PC-9 (cell line): ENCODE measurements at places on chromosomes 3 and 15. TPM values are rescaled to one million over a fixed set of nuclear protein-coding genes. Genes with fewer than 3 reads are reported as not detected.

The ZNF660 gene
- total RNA-seq = 1.0 and 1.2 TPM in 2 replicates

The RAB11A gene
- total RNA-seq = 186 and 233 TPM in 2 replicates

The ABI3BP gene
- 3.4 and 4.2 TPM in 2 replicates for total RNA-seq

The SERPINI2 gene
- not detected in 2 replicates for total RNA-seq

The RARB gene
- total RNA-seq = 0.75 and 1.0 TPM in 2 replicates

The DPH3 gene
- total RNA-seq = 12.1 and 16.2 TPM in 2 replicates

The SCG3 gene
- not detected in 2 replicates for total RNA-seq

The C3orf85 gene
- not detected in 2 replicates for total RNA-seq

The GRK7 gene
- not detected in 2 replicates for total RNA-seq

The LHFPL4 gene
- not detected in 2 replicates for total RNA-seq

The MB21D2 gene
- total RNA-seq = 4.5 and 5.1 TPM in 2 replicates

The ADAMTS7 gene
- total RNA-seq = 1.3 and 1.9 TPM in 2 replicates

The VILL gene
- 14.1 and 14.7 TPM in 2 replicates for total RNA-seq

The PTPRG gene
- 22.0 and 32.9 TPM in 2 replicates for total RNA-seq

The SCAMP5 gene
- total RNA-seq = 17.9 and 19.7 TPM in 2 replicates

The LIPH gene
- 38.4 and 44.7 TPM in 2 replicates for total RNA-seq

The CADM2 gene
- 0.59 and 0.70 TPM in 2 replicates for total RNA-seq

The TMCO5A gene
- 0.35 TPM in 1 of 2 replicates, not detected in the other for total RNA-seq

The FAM131A gene
- total RNA-seq = 25.5 and 28.2 TPM in 2 replicates

The NR1I2 gene
- not detected in 2 replicates for total RNA-seq

The PLA2G4D gene
- 0.90 and 1.4 TPM in 2 replicates for total RNA-seq

The RTP4 gene
- 0.90 and 3.2 TPM in 2 replicates for total RNA-seq

The CASR gene
- total RNA-seq = not detected in 2 replicates

The TMC3 gene
- total RNA-seq = not detected in 2 replicates

The PLS1 gene
- 50.4 and 53.8 TPM in 2 replicates for total RNA-seq

The MRPS11 gene
- total RNA-seq = 38.1 and 57.2 TPM in 2 replicates

The CCDC39 gene
- total RNA-seq = 0.26 TPM in 1 of 2 replicates, not detected in the other

The RAB43 gene
- 39.5 and 48.9 TPM in 2 replicates for total RNA-seq

The TRAK1 gene
- total RNA-seq = 43.4 and 46.8 TPM in 2 replicates

The RPL22L1 gene
- total RNA-seq = 57.3 and 60.3 TPM in 2 replicates

The ALS2CL gene
- total RNA-seq = 67.5 and 71.6 TPM in 2 replicates

The SLC38A3 gene
- 0.33 and 0.37 TPM in 2 replicates for total RNA-seq

The CRABP1 gene
- not detected in 2 replicates for total RNA-seq

The RSRC1 gene
- total RNA-seq = 43.1 and 60.3 TPM in 2 replicates

The EIF4G1 gene
- 657 and 721 TPM in 2 replicates for total RNA-seq

The CCR8 gene
- not detected in 2 replicates for total RNA-seq

The CCDC13 gene
- total RNA-seq = 0.41 TPM in 1 of 2 replicates, not detected in the other

The GP5 gene
- total RNA-seq = not detected in 2 replicates

The FURIN gene
- total RNA-seq = 48.7 and 50.4 TPM in 2 replicates

The CCR2 gene
- total RNA-seq = not detected in 2 replicates

The NPAP1 gene
- not detected in 2 replicates for total RNA-seq

The RPL35A gene
- total RNA-seq = 1,816 and 1,880 TPM in 2 replicates

The FBXW12 gene
- total RNA-seq = not detected in 2 replicates

The GOLGA8R gene
- total RNA-seq = 0.90 and 1.4 TPM in 2 replicates

The RARRES1 gene
- total RNA-seq = 9.3 and 20.5 TPM in 2 replicates

The MUC20 gene
- total RNA-seq = 98.1 and 176 TPM in 2 replicates

The MYO5A gene
- total RNA-seq = 8.7 and 10.7 TPM in 2 replicates

The CKMT1A gene
- 0.95 and 1.5 TPM in 2 replicates for total RNA-seq

The NR2E3 gene
- total RNA-seq = 1.5 and 2.1 TPM in 2 replicates

The DCLK3 gene
- total RNA-seq = not detected in 2 replicates

The ARL6IP5 gene
- 35.6 and 45.7 TPM in 2 replicates for total RNA-seq

The KLHL40 gene
- not detected in 2 replicates for total RNA-seq

The SHC4 gene
- 0.18 and 0.44 TPM in 2 replicates for total RNA-seq

The PROK2 gene
- total RNA-seq = not detected in 2 replicates

The KCNH8 gene
- 0.58 and 0.63 TPM in 2 replicates for total RNA-seq
